ENCODE measurements at places on chromosomes 13 and 19. TPM values are rescaled to one million over a fixed set of nuclear protein-coding genes. Genes with fewer than 3 reads are reported as not detected.

- peak; percentile 62 for DNase-seq
Measured at GRCh38 chr13:41231786-41232185, 31.6 kb downstream of the MTRF1 start.

Gene ANKLE1
- total RNA-seq: 0.20 TPM

DNA sequence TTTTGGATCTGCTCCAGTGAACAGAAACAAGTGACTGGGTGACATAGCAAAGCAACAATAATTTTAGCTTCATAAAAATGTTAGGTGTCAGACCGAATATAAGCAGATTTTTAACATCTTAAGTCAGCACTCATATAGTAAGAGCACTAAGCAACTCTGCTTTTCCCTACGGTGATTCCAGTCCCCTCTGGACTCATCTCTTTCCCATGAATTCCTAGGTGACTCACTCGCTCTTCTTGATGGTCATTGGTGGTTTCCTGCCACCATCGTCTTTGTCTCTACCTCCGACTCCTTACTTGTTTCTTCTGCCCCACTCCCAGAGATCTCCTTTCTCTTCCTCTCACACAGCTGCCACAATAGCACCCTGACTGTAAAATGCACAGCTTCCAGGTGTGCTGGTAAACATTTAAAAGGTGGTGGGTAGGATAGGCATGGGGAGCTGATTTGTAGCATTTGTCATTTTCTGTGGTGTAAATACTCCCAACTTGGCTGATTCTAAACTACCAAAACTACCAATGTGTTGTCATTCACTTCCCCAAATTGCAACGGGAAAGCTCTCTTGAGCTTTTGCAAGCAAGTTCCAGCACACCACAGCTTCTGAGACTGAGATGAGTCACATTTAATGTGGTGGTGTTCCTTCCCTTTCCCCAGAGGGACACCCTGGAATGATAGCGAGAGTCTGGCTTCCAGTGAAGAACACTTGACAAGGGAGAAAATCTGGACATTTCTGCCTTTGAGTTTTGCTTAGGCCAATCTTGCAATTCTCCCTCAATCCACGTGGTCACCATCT, 42.8 kb upstream of the CLDN10 start:
- no peak for DNase-seq

DNA sequence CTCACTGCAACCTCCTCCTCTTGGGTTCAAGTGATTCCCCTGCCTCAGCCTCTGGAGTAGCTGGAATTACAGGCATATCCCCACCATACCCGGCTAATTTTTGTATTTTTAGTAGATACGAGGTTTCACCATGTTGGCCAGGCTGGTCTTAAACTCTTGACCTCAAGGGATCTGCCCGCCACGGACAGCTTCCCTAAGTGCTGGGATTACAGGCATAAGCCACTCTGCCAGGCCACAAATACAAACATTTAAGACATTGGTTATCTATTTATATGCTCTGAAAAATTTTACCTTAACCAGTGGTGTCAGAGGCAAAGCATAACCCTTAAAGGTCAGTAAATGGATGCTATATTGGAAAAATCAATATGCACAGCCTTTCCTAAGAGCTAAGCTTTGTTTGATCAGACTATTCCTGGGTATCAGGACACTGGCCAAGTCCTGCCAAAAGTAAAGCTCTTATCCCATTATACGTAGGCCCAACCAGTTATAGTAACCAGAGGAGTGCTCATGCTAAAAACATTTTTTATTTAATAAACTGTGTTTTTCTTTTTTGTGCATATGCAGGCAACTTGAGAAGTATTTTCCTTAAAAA, 56.4 kb upstream of the STARD13 start:
- DNase-seq: no peak

Gene GNG14
- not detected for total RNA-seq

Gene NCLN
- 25.9 TPM for total RNA-seq

Gene LRRC63
- not detected for total RNA-seq

Gene OR7E24
- not detected for total RNA-seq

Gene FAM83E
- 0.33 TPM for total RNA-seq

Gene PPP1R13L
- total RNA-seq: 161 TPM
